ENCODE measurements at places on chromosomes 12 and 14.

- no peaks in the 10 kb centered on the region for H3K27me3 ChIP-seq
- no peak for DNase-seq
- no peaks in the 10 kb centered on the region for H3K36me3 ChIP-seq
- no peak overlapping the region for H3K4me3 ChIP-seq
- H3K27ac ChIP-seq, result no peak overlapping the region
These were observed 104.8 kb downstream of the PDE3A start for GRCh38 chr12:20473133-20473532.

- H3K4me1 ChIP-seq, result peaks cover 35% of the 10 kb centered on the region
- H3K4me3 ChIP-seq, result peak overlapping the region; percentile 54
- H3K27ac ChIP-seq, result peak overlapping the region; percentile 90
These were observed 5.0 kb upstream of the MIA2 start for GRCh38 chr14:39228509-39229221.

DNA sequence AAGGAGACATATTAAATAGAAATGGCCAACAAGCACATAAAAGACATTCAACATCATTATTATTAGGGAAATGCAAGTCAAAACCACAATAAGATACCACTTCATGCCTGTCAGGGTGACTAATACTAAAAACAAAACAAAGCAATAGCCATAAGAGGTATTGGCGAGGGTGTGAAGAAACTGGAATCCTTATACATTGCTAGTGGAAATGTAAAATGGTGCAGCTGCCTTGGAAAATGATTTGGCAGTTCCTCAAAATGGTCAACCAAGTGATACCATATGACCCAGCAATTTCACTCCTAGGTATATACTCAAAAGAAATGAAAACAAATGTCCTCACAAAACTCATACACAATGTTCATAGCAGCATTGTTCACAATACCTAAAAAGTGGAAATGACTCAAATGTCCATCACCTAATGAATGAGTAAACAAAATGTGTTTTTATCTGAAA is 27.0 kb downstream of the GPR135 start:
- peaks cover 4% of the 10 kb centered on the region for H3K27me3 ChIP-seq
- no peaks in the 10 kb centered on the region for H3K4me1 ChIP-seq
- no peak for DNase-seq

DNA sequence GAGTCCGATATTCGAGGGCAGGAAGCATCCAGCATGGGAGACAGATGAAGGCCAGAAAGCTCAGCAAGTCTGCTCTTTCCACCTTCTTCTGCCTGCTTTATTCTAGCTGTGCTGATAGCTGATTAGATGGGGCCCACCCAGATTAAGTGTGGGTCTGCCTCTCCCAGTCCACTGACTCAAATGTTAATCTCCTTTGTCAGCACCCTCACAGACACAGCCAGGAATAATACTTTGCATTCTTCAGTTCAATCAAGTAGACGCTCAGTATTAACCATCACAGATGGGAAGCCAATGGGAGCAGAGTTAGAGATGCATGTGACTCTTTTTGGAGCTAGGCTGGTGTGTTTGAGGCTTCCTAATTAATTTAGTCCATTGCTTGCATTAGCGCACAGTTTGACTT is 17.0 kb downstream of the C12orf75 start:
- H3K27me3 ChIP-seq, result no peaks in the 10 kb centered on the region
- peaks cover 45% of the 10 kb centered on the region for H3K36me3 ChIP-seq
- DNase-seq, result no peak
- no peak overlapping the region for H3K4me3 ChIP-seq
- peaks cover 28% of the 10 kb centered on the region for H3K4me1 ChIP-seq

DNA sequence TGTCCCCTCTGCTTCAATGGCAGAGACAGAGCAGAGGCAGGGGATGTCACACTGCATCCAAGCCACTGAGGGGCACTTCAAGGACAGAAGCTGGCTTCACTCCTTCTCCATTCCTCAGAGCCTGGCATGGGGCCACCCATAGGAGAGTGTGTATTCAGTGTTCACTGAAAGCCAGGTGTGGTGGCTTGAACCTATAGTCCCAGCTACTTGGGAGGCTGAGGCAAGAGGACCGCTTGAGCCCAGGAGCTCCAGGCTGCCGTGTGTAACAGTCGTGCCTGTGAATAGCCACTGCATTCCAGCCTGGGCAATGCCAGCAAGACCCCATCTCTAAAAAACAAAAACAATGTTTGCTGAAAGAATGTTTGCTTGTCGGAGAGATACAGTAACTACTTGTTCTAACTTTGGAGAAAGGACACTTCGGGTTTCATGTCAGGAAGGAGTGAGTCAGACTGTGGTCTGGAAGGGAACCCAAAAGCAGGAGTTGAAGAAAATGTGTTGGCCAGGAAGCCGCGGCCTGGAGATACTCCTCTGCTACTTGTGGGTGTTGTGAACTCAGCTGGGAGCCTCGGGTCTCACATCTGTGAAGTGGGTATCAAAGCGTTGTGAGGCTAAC is 43.4 kb downstream of the ELK3 start:
- peaks cover 65% of the 10 kb centered on the region for H3K4me1 ChIP-seq
- H3K36me3 ChIP-seq, result peaks cover 38% of the 10 kb centered on the region
- no peaks in the 10 kb centered on the region for H3K27me3 ChIP-seq
- peak; percentile 83 for DNase-seq

- H3K36me3 ChIP-seq, result no peaks in the 10 kb centered on the region
- H3K4me3 ChIP-seq, result no peak overlapping the region
- no peak overlapping the region for H3K27ac ChIP-seq
- peaks cover 9% of the 10 kb centered on the region for H3K27me3 ChIP-seq
- H3K4me1 ChIP-seq, result no peaks in the 10 kb centered on the region
These were observed 82.3 kb downstream of the SLC38A4 start for GRCh38 chr12:46743456-46743855.

GRCh38 chr12:17371491-17372215 is 718.3 kb downstream of the RERGL start:
- no peaks in the 10 kb centered on the region for H3K36me3 ChIP-seq
- no peak for DNase-seq
- H3K27ac ChIP-seq, result no peak overlapping the region
- H3K27me3 ChIP-seq, result no peaks in the 10 kb centered on the region

GRCh38 chr14:98912655-98913054 is 359.3 kb downstream of the BCL11B start:
- no peak overlapping the region for H3K27ac ChIP-seq
- H3K36me3 ChIP-seq, result no peaks in the 10 kb centered on the region
- no peak overlapping the region for H3K4me3 ChIP-seq
- peaks cover 18% of the 10 kb centered on the region for H3K4me1 ChIP-seq
- peak; percentile 84 for DNase-seq

- H3K27me3 ChIP-seq, result no peaks in the 10 kb centered on the region
- H3K4me1 ChIP-seq, result no peaks in the 10 kb centered on the region
- no peak overlapping the region for H3K4me3 ChIP-seq
- H3K36me3 ChIP-seq, result no peaks in the 10 kb centered on the region
- no peak for DNase-seq
These were observed 359.7 kb downstream of the AACS start for GRCh38 chr12:125424909-125425308.
